Naive thymus-derived CD4-positive, alpha-beta T cell (primary cell): ENCODE measurements at places on chromosomes 6 and 20.

DNA sequence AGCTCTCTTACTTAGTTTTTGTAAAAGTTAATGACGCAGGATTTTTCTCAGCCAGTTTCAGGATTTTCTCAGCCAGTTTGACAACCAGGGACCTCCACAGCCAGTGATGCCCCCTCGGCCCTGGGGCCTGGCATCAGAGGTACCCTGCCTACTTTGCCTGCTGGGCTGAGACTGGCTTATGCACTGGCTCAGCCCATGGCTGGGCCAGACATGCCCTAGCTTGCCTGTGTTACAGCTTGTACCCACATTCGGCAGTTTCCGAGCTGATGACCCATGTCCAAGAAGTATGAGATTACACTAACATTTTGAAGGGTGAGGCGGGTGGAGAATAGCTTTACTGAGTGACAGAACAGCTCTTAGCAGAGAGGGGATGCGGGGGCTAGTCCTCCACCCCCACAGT, 406.1 kb upstream of the HSF2 start:
- no peak for DNase-seq

- no peak for DNase-seq
These were observed 30.3 kb upstream of the POPDC3 start for GRCh38 chr6:105209950-105210706.

GRCh38 chr6:113763876-113764275, 93.3 kb upstream of the MARCKS start:
- DNase-seq = no peak

- no peak for DNase-seq
These were observed 407.8 kb downstream of the CBLN4 start for GRCh38 chr20:55597526-55597925.

- DNase-seq = no peak
These were observed 110.0 kb upstream of the SLC35B3 start for GRCh38 chr6:8545336-8545735.

GRCh38 chr6:102051720-102052119, 658.2 kb downstream of the GRIK2 start:
- no peak for DNase-seq

- no peak for DNase-seq
These were observed 163.8 kb downstream of the MMUT start for GRCh38 chr6:49299279-49299678.

GRCh38 chr6:122143813-122144601, 255.4 kb upstream of the HSF2 start:
- no peak for DNase-seq

- DNase-seq = no peak
These were observed 2.9 kb downstream of the SPAG4 start for GRCh38 chr20:35618263-35619131.

DNA sequence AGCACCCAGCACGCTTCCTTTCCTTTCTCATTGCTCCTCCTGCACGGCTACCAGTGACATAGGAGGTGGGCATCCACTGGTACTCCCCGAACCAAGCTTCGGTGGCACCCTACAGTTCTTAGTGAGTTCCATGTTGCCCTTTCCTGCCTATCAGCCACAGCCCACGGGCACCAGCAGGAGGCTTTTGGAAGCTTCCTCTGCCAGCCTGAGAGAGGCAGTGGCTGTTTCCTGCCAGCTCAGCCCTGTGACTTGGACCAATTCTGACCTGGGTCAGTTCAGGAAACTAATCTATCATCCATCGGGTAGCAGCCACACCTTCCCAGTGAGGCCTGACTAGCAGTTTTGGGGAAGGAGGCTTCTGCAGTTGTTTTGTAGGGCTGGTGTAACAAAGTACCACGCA, 176.4 kb upstream of the UST start:
- DNase-seq = no peak

DNA sequence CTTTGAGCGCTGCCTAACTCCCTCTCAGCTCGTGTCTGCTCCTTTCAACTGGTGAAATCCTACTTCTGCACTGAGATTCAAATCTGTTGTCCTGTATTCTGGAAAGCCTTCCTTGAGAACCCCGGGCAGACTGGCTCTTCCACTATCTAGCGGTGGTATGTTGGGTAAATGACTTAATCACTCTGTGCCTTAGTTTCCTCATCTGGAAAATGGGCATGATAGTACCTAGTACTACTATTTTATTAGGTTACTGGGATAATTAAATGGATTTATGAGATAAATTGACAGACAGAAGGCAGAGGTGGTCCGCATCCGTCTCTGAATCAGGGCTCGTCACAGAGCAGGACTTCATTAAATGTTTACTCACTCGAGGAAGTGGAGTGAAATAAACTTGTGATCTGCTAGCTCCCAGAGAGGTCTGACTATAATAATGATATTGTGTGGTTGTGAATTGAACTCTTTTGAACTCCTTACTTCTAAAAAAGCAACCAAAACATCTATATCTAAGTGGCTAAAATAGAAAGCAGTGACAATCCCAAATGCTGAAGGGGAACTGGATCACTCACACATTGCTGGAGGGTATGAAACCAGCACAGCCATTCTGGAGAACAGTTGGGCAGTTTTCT, 26.6 kb downstream of the PPP1R16B start:
- DNase-seq = no peak

DNA sequence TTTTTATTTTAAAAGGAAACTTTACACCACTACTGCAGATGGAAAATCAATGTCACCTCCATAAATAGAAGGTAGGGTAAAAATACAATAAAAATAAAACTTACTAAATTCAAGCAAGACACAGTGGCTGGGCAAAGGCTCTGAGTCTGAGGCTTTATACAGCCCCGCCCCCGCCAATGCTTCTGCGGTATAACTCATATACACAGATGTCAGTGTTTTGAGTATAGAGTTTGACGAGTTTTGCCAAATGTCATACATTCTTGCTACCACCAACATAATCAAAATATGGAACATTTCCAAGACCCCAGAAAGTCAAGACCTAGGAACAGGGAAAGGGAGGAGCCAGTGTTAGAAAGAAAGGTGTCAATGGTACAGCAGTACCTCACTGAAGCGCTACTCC, 12.8 kb downstream of the NFATC2 start:
- DNase-seq = peak; percentile 53

GRCh38 chr6:89566930-89567629, 71.5 kb downstream of the LYRM2 start:
- DNase-seq = no peak

DNA sequence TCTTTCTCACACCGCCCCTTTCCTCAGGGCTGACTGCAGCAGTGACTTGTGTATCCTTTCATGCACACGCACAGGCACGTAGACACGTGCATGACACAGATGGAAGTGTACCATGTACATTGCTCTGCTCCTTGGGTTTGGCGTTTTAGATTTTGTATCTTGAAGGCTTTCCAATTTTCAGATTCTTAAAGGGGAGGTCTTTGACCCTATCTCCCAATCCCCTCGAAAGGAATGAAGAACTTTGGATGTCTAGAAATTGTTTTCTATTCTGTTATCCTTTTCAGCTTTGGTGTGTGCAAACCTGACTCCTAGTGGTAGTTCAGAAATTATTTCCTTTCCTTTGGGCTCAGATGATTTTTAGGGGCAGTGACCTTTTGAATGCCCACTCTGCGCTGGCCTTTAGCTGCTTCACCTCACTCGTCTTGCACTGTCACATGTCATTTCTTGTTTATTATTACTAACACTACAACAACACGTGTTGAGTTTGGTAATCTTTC, 63.0 kb downstream of the HIVEP1 start:
- peak; percentile 19 for DNase-seq

GRCh38 chr6:126913651-126914050, 204.8 kb upstream of the RSPO3 start:
- DNase-seq = no peak

- no peak for DNase-seq
These were observed 923 bp downstream of the IL17A start for GRCh38 chr6:52187098-52187497.
